ENCODE measurements at places on chromosomes 2 and 18. TPM values are rescaled to one million over a fixed set of nuclear protein-coding genes. Genes with fewer than 3 reads are reported as not detected.

Gene DNAJC5G
- total RNA-seq = not detected

Gene STPG4
- not detected for total RNA-seq

Gene GPR148
- not detected for total RNA-seq

Gene PROM2
- total RNA-seq = not detected

Gene CFAP221
- total RNA-seq = 0.34 TPM

Gene BCL2
- 0.79 TPM for total RNA-seq

Gene LIMS3
- not detected for total RNA-seq

Gene AKAIN1
- total RNA-seq = not detected

Gene EHD3
- total RNA-seq = 8.3 TPM

Gene EMILIN1
- total RNA-seq = not detected

Gene TXNDC2
- total RNA-seq = 0.38 TPM

Gene GNAL
- 7.8 TPM for total RNA-seq

Gene IL37
- not detected for total RNA-seq

Gene C2orf76
- total RNA-seq = 11.7 TPM

Gene RUFY4
- total RNA-seq = not detected

Gene CAPN14
- 0.05 TPM for total RNA-seq

Gene SNORC
- total RNA-seq = 8.3 TPM

All from A549 treated with DMSO at 1 μM for 4 hours (cell line).